Naive B cell (primary cell): ENCODE measurements at places on chromosomes 3 and 15. TPM values are rescaled to one million over a fixed set of nuclear protein-coding genes. Genes with fewer than 3 reads are reported as not detected.
A peak's percentile ranks its signal among the peaks of the same experiment; 100 is the strongest.

- H3K27me3 ChIP-seq, result peaks cover 4% of the 10 kb centered on the region
- H3K36me3 ChIP-seq, result no peaks in the 10 kb centered on the region
- no peak overlapping the region for H3K4me3 ChIP-seq
- H3K27ac ChIP-seq, result no peak overlapping the region
- DNase-seq, result no peak
These were observed 97.3 kb downstream of the DAPK2 start for GRCh38 chr15:63948971-63949370.

GRCh38 chr15:58298879-58299850 is 132.6 kb upstream of the LIPC start:
- DNase-seq, result no peak
- no peaks in the 10 kb centered on the region for H3K4me1 ChIP-seq
- H3K27ac ChIP-seq, result no peak overlapping the region
- peaks cover 8% of the 10 kb centered on the region for H3K27me3 ChIP-seq

GRCh38 chr3:15796771-15797641 is 773 bp downstream of the ANKRD28 start:
- H3K4me3 ChIP-seq, result peak overlapping the region; percentile 58
- H3K4me1 ChIP-seq, result peaks cover 60% of the 10 kb centered on the region
- H3K36me3 ChIP-seq, result peaks cover 5% of the 10 kb centered on the region
- no peak for DNase-seq
- H3K27ac ChIP-seq, result peak overlapping the region; percentile 91

DNA sequence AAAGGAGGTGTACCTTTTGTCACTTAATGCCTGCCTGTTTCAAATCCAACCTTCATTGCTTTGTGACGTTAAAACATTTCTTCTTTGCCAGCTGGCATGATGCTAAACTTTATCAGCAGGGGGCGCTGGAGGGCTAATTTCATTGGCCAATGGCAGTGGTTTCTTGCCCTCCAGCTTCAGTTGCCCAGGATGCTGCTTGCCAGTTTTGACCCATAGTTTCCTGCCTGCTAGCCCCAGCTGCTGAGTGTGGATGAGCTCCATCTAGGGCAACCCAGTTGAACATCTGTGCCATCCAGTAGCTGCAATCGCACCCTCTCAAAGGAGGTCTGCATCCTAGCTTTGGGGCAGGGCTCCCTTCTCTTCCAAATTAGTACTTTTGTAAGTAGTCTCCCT is 22.1 kb downstream of the ACKR2 start:
- peak overlapping the region; percentile 83 for H3K27ac ChIP-seq
- peaks cover 4% of the 10 kb centered on the region for H3K4me1 ChIP-seq
- no peak overlapping the region for H3K4me3 ChIP-seq

- no peak overlapping the region for H3K27ac ChIP-seq
- H3K4me3 ChIP-seq, result no peak overlapping the region
These were observed 384.3 kb downstream of the ROBO1 start for GRCh38 chr3:79383402-79384012.

- H3K4me1 ChIP-seq, result no peaks in the 10 kb centered on the region
- H3K36me3 ChIP-seq, result peaks cover 18% of the 10 kb centered on the region
- H3K4me3 ChIP-seq, result no peak overlapping the region
- no peak for DNase-seq
These were observed 15.7 kb upstream of the LRCH3 start for GRCh38 chr3:197775317-197775716.

GRCh38 chr15:70792171-70792573 is 28.8 kb upstream of the UACA start:
- DNase-seq, result no peak
- H3K4me1 ChIP-seq, result no peaks in the 10 kb centered on the region
- peaks cover 19% of the 10 kb centered on the region for H3K27me3 ChIP-seq
- no peaks in the 10 kb centered on the region for H3K36me3 ChIP-seq
- no peak overlapping the region for H3K4me3 ChIP-seq

DNA sequence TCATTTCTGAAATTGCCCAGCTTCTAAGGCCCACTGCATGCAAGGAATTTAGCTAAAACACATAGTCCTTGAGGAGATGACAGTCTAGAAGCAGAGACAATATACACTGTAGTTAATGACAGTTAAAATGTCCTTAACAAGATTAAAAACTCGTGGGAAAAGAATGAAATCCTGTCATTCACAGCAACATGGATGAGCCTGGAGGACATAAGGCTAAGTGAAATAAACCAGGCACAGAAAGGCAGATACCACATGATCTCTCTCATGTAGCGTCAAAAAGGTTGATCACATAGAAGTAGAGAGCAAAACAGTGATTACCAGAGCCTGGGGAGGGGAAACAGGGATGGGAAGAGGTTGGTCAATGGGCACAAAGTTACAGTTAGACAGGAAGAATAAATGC is 36.3 kb upstream of the GOLGA8J start:
- no peaks in the 10 kb centered on the region for H3K36me3 ChIP-seq
- peaks cover 9% of the 10 kb centered on the region for H3K27me3 ChIP-seq

- H3K4me1 ChIP-seq, result no peaks in the 10 kb centered on the region
- no peak for DNase-seq
- no peak overlapping the region for H3K27ac ChIP-seq
These were observed 230.7 kb downstream of the SATB1 start for GRCh38 chr3:18194431-18194830.

GRCh38 chr15:53658255-53658654 is 101.2 kb downstream of the WDR72 start:
- H3K27ac ChIP-seq, result no peak overlapping the region
- no peak overlapping the region for H3K4me3 ChIP-seq
- no peaks in the 10 kb centered on the region for H3K36me3 ChIP-seq
- no peaks in the 10 kb centered on the region for H3K4me1 ChIP-seq

- H3K4me3 ChIP-seq, result no peak overlapping the region
- no peak for DNase-seq
- no peaks in the 10 kb centered on the region for H3K27me3 ChIP-seq
- no peaks in the 10 kb centered on the region for H3K4me1 ChIP-seq
- H3K36me3 ChIP-seq, result no peaks in the 10 kb centered on the region
These were observed 47.9 kb upstream of the LIPC start for GRCh38 chr15:58383876-58384275.

DNA sequence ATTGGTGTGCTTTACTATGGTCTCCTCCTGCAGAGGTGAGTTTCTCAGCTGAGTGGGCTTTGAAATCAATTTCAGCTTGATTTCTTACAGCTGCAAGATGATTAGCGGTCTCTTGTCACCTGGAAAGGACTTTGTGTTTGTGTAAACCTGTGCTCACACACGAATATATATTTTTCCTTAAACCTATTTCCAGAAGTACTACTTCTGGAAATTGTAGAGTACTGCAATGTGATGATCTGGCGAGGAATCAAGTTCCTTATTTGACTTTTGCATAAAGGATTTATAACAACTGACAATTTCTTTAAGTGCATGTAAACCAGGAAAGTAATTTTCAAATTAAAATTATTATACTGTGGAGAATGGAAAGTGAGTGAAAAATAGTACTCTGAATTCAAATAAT is 2.1 kb downstream of the MCTP2 start:
- peaks cover 82% of the 10 kb centered on the region for H3K4me1 ChIP-seq
- DNase-seq, result no peak
- H3K4me3 ChIP-seq, result no peak overlapping the region
- no peaks in the 10 kb centered on the region for H3K36me3 ChIP-seq
- H3K27ac ChIP-seq, result no peak overlapping the region
- H3K27me3 ChIP-seq, result no peaks in the 10 kb centered on the region

GRCh38 chr3:122013448-122013925 is 8.6 kb downstream of the ILDR1 start:
- no peaks in the 10 kb centered on the region for H3K27me3 ChIP-seq
- H3K4me3 ChIP-seq, result no peak overlapping the region
- no peak for DNase-seq
- peaks cover 19% of the 10 kb centered on the region for H3K4me1 ChIP-seq
- H3K27ac ChIP-seq, result peak overlapping the region; percentile 31

DNA sequence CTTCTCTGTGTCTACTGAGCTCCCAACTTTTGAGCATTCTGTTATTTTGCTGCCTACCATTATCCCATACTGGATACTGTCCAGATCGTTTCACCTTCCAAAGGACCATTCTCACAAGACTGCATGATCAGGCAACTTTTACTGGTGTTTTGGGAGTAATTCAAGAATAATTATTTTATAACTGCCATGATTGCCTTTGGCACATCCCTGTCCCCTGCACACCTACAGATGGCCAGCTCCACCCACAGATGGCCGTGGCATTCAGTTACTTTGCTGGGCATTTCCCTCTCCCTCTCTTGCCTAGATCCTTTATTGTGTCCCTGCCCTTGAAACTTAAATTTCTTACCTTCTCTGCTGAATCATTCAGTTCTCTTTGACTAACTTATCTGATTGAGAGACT is 263.9 kb downstream of the DIPK2A start:
- H3K36me3 ChIP-seq, result peaks cover 5% of the 10 kb centered on the region
- no peaks in the 10 kb centered on the region for H3K27me3 ChIP-seq
- H3K4me1 ChIP-seq, result no peaks in the 10 kb centered on the region
- no peak overlapping the region for H3K27ac ChIP-seq
- no peak overlapping the region for H3K4me3 ChIP-seq

GRCh38 chr15:72113347-72114031 is 4.5 kb downstream of the MYO9A start:
- no peak for DNase-seq
- peaks cover 32% of the 10 kb centered on the region for H3K4me1 ChIP-seq
- peak overlapping the region; percentile 31 for H3K4me3 ChIP-seq
- no peak overlapping the region for H3K27ac ChIP-seq
- H3K27me3 ChIP-seq, result no peaks in the 10 kb centered on the region
- no peaks in the 10 kb centered on the region for H3K36me3 ChIP-seq

- DNase-seq, result no peak
- H3K36me3 ChIP-seq, result no peaks in the 10 kb centered on the region
- H3K4me3 ChIP-seq, result no peak overlapping the region
- H3K4me1 ChIP-seq, result no peaks in the 10 kb centered on the region
These were observed 154.3 kb downstream of the ALDH1A2 start for GRCh38 chr15:57911247-57911646.

- DNase-seq, result no peak
- H3K27me3 ChIP-seq, result no peaks in the 10 kb centered on the region
- H3K4me1 ChIP-seq, result peaks cover 94% of the 10 kb centered on the region
These were observed 61.1 kb downstream of the ST6GAL1 start for GRCh38 chr3:186991470-186991869.

- H3K4me1 ChIP-seq, result no peaks in the 10 kb centered on the region
- H3K4me3 ChIP-seq, result no peak overlapping the region
- DNase-seq, result no peak
- no peaks in the 10 kb centered on the region for H3K36me3 ChIP-seq
These were observed 34.4 kb downstream of the CASR start for GRCh38 chr3:122217901-122218300.

GRCh38 chr3:156016902-156017301 is 103.5 kb upstream of the KCNAB1 start:
- H3K36me3 ChIP-seq, result no peaks in the 10 kb centered on the region
- no peak for DNase-seq
- peaks cover 9% of the 10 kb centered on the region for H3K27me3 ChIP-seq
- no peak overlapping the region for H3K27ac ChIP-seq

- peaks cover 18% of the 10 kb centered on the region for H3K36me3 ChIP-seq
- peaks cover 12% of the 10 kb centered on the region for H3K4me1 ChIP-seq
- no peaks in the 10 kb centered on the region for H3K27me3 ChIP-seq
- no peak overlapping the region for H3K4me3 ChIP-seq
- H3K27ac ChIP-seq, result peak overlapping the region; percentile 78
These were observed 25.5 kb downstream of the FAN1 start for GRCh38 chr15:30929064-30929669.

- H3K36me3 ChIP-seq, result no peaks in the 10 kb centered on the region
- no peak overlapping the region for H3K27ac ChIP-seq
- peaks cover 4% of the 10 kb centered on the region for H3K4me1 ChIP-seq
- peaks cover 47% of the 10 kb centered on the region for H3K27me3 ChIP-seq
These were observed 7.8 kb upstream of the KIF7 start for GRCh38 chr15:89662893-89663626.

GRCh38 chr3:78967061-78967460 is 800.7 kb downstream of the ROBO1 start:
- no peak overlapping the region for H3K4me3 ChIP-seq
- no peaks in the 10 kb centered on the region for H3K27me3 ChIP-seq
- no peak for DNase-seq
- H3K27ac ChIP-seq, result no peak overlapping the region
- H3K36me3 ChIP-seq, result no peaks in the 10 kb centered on the region

DNA sequence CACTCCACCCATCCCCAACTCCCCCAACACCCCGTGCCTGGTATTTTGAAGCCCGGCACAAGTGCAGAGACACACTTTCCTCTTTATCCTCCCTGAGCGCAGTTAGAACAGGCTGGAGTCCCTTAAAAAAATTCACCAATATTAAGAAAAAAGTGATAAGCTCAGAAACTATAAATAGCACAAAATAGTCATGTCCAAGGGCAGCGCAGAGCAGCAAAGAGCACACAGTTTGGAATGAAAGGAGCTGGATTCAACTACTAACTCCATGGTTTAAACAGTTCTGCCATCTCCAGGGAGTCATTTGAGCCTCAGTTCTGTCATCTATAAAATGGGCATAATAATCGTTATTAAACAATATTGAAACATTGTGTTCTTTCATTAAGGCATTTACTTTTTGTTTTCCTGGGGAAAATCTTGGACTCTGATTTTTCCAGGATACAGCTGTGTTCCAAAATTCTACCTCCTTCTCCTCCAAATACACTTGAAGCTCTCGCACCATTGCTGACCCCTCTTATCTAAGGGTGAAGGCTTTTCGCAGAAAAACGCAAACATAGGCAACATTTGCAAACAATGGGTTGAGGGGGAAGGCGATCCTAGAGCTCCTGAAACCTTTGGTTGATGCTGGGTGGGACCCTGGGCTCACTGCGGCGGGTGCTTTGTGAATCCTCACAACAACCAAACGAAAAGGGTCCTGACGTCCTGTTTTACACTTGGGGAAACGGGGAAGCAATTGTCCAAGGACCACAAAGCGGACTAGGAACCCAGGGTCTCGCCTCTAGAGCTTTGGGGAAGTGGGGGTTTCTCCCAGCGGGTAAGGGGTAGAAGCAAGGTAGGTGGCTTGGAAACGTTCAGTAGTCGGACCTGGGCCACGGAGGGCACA is 41.8 kb downstream of the EPHB3 start:
- no peak for DNase-seq
- peaks cover 69% of the 10 kb centered on the region for H3K27me3 ChIP-seq
- peaks cover 28% of the 10 kb centered on the region for H3K4me1 ChIP-seq
- no peak overlapping the region for H3K4me3 ChIP-seq
- H3K27ac ChIP-seq, result no peak overlapping the region

GRCh38 chr3:25468866-25469319 is 40.8 kb downstream of the RARB start:
- H3K36me3 ChIP-seq, result no peaks in the 10 kb centered on the region
- no peak overlapping the region for H3K27ac ChIP-seq
- H3K4me3 ChIP-seq, result no peak overlapping the region
- no peaks in the 10 kb centered on the region for H3K4me1 ChIP-seq
- no peak for DNase-seq

Gene IL20RB
- polyA plus RNA-seq, result not detected

Gene OR5K2
- not detected for polyA plus RNA-seq

Gene RETNLB
- not detected for polyA plus RNA-seq

Gene SOX14
- polyA plus RNA-seq, result not detected

Gene SAMMSON
- polyA plus RNA-seq, result not detected

Gene PEX5L
- not detected for polyA plus RNA-seq

Gene IMPG2
- not detected for polyA plus RNA-seq

Gene BDH1
- polyA plus RNA-seq, result 25.1 TPM

Gene SEMA3G
- polyA plus RNA-seq, result not detected

Gene C15orf39
- polyA plus RNA-seq, result 3.6 TPM

Gene SEMA6D
- not detected for polyA plus RNA-seq

Gene DPPA2
- polyA plus RNA-seq, result not detected

Gene NRG4
- not detected for polyA plus RNA-seq

Gene CERS3
- polyA plus RNA-seq, result not detected

Gene C2CD4A
- not detected for polyA plus RNA-seq

Gene STX19
- not detected for polyA plus RNA-seq

Gene KIAA1143
- 29.3 TPM for polyA plus RNA-seq

Gene CNTN3
- not detected for polyA plus RNA-seq

Gene CNTN6
- not detected for polyA plus RNA-seq

Gene CASR
- polyA plus RNA-seq, result not detected
